ENCODE measurements at places on chromosomes 1 and 21.

- DNase-seq = peak; percentile 22
Observed at GRCh38 chr1:80217377-80217986, 1211.0 kb upstream of the ADGRL4 start.

- no peak for DNase-seq
Observed at GRCh38 chr1:53500204-53501064, 41.2 kb downstream of the DMRTB1 start.

- DNase-seq = no peak
Observed at GRCh38 chr1:59391212-59392179, 94.6 kb downstream of the FGGY start.

GRCh38 chr1:110187139-110187890 is 22.8 kb upstream of the KCNC4 start:
- DNase-seq = no peak

- DNase-seq = no peak
Observed at GRCh38 chr1:37174876-37175275, 140.6 kb upstream of the GRIK3 start.

- DNase-seq = no peak
Observed at GRCh38 chr1:81836007-81836626, 35.4 kb downstream of the ADGRL2 start.

DNA sequence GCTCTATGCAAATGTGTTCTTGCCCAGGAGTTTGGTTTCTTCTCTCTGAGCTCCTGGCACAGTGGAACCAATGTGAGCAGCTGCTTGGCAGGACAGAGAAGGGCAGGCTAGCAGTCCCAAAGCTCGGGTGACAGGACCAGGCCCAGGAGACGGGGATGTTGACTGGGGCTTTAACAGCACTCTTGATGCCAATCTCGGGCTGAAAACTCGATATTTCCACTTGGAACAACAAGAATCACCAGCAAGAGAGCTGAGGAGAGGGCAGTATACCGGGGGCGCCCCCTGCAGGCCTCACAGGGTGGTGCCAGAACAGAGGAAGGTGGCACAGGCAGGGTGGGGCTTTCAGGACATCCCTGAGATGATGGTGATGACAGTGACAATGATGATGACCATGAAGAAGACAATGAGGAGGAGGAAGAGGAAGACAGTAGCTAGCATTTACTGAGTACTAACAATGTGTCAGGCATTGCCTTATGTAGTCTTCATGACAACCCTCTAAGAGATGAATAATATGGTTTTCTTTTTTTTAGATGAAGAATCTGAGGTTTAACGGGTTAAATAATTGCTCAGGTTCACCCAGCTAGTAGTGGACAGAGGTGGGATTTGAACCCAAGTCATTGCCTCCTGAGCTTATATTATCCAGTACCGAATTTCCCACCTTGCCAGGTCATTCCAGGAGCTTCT is 2.7 kb upstream of the KCNJ9 start:
- DNase-seq = no peak

DNA sequence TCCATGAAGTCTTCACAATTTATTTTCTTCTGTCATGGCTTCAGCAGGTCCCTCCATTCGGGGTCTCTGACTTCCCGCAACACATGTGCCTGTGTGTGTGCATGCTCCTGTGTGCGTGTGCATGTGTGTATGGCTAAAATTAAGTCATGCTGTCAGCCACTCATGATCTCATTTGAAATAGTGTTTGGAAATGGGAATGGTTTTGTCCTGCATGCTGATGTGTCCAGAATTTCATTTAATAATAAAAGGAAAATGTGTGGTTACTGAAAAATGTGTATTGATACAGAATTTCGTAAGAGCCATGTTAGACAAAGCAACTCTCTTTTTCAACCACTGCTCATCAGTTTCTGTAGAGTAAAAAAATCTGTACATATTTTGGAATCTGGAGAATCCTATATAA is 123.8 kb upstream of the PRDX6 start:
- DNase-seq = no peak

- no peak for DNase-seq
Observed at GRCh38 chr1:175891783-175892309, 148.5 kb upstream of the TNR start.

DNA sequence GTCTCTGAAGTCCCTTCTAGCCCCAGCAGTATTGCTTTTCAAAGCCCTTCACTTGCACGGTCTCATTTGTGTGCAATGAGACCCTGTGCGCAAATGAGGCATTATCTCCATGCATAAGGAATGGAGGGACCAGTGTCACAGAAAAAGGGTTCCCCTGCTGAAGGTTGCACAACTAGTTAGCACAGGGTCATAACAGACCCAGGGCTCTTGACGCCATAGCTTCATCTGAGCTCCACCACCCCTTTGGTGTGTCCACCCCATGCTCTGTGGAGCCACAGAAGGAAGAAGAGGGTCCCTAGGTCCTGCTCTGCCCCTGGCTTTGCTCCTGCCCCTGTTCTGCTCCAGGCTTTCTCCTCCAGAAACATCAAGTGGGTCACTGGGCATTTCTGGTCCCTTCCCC is 12.6 kb downstream of the SH2D2A start:
- no peak for DNase-seq

DNA sequence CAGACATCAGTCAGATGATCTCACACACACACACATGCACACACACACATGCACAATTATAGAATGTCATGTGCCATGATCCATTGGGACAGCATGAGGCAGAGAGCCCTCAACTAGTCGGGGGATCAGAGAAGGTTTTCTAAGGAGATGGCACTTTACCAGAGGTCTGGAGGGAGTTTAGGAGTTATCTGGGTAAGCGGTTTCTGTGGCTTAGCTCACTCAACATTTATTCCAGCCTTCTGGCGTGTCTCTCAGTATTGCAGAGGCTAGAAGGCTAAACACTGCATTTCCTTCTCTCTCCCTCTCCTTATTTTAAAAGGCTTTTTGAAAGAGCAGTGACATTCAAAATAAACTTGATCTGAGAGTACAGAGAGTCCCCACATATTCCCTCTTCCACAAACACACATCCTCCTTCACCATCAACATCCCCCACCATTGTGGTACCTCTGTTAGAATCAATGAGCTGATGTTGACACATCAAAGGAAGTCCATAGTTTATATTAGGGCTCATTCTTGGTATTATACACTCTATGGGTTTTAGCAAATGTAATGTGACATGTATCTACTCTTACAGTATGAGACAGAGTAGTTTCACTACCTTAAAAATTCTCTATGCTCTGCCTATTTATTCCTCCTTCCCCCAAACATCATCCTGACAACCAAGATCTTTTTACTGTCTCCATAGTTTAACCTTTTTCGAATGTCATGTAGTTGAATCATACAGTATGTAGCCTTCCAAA is 9.0 kb upstream of the PLA2G2A start:
- no peak for DNase-seq

- no peak for DNase-seq
Observed at GRCh38 chr1:221878134-221878533, 136.2 kb upstream of the DUSP10 start.

GRCh38 chr1:100313382-100313781 is 38.9 kb upstream of the CDC14A start:
- DNase-seq = no peak

DNA sequence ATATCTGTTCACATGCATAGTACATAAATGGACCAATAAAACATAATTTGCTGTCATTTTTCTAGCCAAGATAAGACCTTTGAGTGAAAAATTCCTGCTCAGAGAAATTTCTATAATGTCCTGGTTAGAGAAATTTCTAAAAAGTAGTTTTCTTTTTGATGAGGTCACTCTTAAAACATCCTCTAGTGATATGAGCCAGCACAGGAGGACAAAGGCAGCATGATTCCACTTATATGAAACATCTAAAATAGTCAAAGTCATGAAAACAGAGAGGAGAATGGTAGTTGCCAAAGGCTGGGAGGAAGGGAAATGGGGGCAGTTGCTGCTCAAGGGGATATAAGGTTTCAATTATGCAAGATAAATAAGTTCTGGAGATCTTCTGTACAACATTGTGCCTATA is 239.4 kb downstream of the BACH1 start:
- no peak for DNase-seq

- no peak for DNase-seq
Observed at GRCh38 chr1:79507770-79508169, 501.2 kb upstream of the ADGRL4 start.

GRCh38 chr1:116386042-116386441 is 13.0 kb downstream of the ATP1A1 start:
- no peak for DNase-seq

DNA sequence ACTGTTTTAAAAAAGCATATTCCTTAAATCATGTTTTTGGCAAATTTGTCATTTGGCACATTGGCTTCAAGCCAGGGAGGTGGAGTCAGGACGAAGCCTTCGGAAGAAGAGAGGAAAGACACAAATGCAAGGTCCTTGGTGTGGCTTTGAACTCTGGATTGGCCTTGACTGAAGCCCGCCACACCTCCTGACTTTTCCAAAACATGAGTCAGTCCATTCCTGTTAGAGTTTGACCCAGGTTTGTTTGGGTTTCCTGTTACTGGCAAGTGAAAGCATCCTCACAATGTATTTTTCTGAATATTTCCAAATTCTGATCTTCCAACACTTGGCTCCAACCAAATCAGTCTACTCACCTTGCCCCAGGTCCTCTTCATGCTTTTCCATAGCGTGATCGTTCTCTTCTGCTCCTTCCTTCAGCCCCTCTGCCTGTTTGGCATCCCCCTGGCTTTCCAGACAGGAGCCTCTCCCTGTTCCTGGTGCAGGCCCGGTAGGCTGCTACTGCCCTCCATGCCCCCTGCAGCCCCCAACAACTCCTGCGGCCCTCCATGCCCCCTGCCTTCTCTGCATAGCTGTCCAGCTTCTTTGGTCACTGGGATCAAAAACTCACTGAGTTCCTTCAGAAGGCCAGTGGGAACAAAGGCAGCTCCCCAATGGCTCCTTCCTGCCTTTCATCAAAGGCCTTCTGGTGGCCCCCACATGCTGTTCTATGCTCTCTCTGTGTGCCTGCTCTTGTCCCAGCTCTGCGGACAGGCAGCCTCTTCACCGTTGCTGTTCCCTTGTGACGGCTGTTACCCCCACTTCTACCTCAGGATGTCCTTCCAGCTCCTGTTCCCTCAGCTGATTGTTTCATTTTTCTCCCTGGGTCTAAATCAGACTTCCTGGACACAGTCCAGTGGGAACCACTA is 30.4 kb upstream of the SLC30A1 start:
- no peak for DNase-seq

GRCh38 chr1:174971902-174972301 is 27.8 kb upstream of the CACYBP start:
- DNase-seq = no peak

DNA sequence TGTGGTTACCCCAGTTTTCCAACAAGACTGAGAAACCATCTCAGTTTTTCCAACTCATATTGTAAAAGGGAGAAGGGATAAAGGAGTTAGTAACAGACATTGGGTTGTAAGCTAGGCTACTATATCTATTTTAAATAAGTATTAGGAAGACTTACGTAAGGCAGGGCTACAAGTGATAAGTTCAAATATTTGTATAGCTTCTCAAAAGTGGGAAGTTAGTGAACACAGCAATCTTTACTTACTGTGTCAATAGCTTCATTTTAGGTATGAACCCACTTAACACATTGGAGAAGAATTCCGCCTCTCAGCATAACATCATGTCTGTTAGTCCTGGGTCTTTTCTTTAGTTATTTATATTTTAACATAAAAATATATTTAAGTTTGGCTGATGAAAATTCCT is 320.1 kb downstream of the TPR start:
- no peak for DNase-seq

Data from Panc1 (cell line).